ENCODE measurements at places on chromosomes 11 and 22. TPM values are rescaled to one million over a fixed set of nuclear protein-coding genes. Genes with fewer than 3 reads are reported as not detected.

PARVG gene
- 2.8 TPM for total RNA-seq

MS4A6E gene
- total RNA-seq: not detected

THY1 gene
- total RNA-seq: 0.91 TPM

FAM227A gene
- total RNA-seq: 1.0 TPM

MPPED2 gene
- 10.8 TPM for total RNA-seq

CECR2 gene
- total RNA-seq: 3.1 TPM

TRPM5 gene
- not detected for total RNA-seq

DDX25 gene
- 0.14 TPM for total RNA-seq

DNA sequence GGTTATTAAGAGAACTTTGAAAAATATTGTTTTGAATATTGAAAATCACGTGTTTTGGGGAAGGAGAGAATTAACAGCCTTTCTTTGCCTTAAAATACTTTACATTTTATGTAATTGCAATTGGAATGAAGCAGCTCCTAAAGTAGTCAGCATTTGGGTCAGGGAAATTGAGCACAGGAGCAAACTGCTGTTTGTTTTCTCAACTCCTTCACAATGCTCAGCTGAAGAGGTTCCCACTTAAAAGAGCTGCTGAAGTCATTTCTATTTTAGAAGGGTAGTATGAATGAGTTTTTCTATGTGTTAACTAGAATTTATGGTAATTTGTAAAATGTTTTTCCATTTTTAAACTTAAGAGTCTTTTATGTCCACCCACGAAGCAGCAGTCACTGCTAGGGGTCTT lies 8.1 kb upstream of the UCP2 start:
- no peak overlapping the region for H3K4me3 ChIP-seq
- no peak overlapping the region for H3K27ac ChIP-seq
- no peak for DNase-seq
- H3K27me3 ChIP-seq: no peaks in the 10 kb centered on the region

GRCh38 chr11:45082744-45083543 lies 63.5 kb upstream of the PRDM11 start:
- H3K4me1 ChIP-seq: peaks cover 46% of the 10 kb centered on the region
- no peaks in the 10 kb centered on the region for H3K36me3 ChIP-seq
- H3K27me3 ChIP-seq: peaks cover 7% of the 10 kb centered on the region
- no peak for DNase-seq

- H3K4me3 ChIP-seq: no peak overlapping the region
- H3K27me3 ChIP-seq: peaks cover 97% of the 10 kb centered on the region
- peaks cover 53% of the 10 kb centered on the region for H3K4me1 ChIP-seq
- H3K36me3 ChIP-seq: no peaks in the 10 kb centered on the region
- no peak for DNase-seq
- H3K27ac ChIP-seq: no peak overlapping the region
Measured at GRCh38 chr22:41915786-41916493, 1.1 kb upstream of the SHISA8 start.

GRCh38 chr11:10588904-10589303 lies 20.4 kb upstream of the LYVE1 start:
- H3K4me3 ChIP-seq: no peak overlapping the region
- peaks cover 22% of the 10 kb centered on the region for H3K4me1 ChIP-seq
- H3K27ac ChIP-seq: no peak overlapping the region
- DNase-seq: no peak
- no peaks in the 10 kb centered on the region for H3K27me3 ChIP-seq

DNA sequence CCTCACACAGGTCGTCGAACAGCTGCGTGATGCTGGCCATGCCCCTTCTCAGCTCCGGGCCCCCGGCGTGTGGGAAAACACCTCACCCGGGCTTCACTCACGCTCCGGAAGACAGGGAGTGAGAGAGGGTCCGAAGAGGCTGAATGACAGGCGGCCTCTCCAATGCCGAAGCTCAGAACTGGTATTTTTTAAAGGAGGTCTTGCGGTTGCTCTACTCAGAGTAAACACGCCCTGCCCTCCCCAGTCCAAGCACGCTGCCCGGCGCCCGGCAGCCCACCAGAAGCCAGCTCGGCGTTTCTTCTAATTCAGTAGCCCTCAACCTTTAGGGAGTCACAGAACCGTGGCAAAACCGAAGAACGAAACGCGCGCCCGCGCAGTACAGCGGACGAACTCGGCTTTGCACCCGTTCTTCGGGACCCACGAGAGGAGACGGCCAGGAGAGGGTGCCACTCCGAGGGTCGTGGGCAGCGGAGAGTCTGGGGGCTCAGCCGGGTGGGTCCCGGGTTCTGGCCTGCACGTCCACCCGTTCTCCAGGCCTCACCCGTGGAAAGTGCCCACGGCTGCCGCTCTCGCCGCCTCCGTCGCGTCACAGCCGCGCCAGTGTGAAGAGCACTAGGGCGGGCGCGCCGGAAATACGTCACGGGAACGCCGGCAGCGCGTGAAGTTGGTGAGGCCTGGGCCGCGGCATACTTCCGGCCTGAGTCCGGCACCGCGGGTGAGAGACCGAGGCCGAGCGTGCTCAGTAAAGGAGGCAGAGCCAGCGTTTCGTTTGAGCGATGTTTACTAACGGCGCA lies at the start of gene TUBGCP6:
Gene TUBGCP6 (minus strand): TSS at position 604 of the 794 bp plus-strand sequence. CDS start 564 bp downstream, at position 40.
- peak within 1 kb of the TSS; percentile 96 for H3K4me3 ChIP-seq
- H3K27me3 ChIP-seq: no peaks in the 10 kb centered on the region
- H3K4me1 ChIP-seq: peaks cover 70% of the 10 kb centered on the region
- H3K27ac ChIP-seq: peak within 1 kb of the TSS; percentile 95
- H3K36me3 ChIP-seq: peaks cover 26% of the 10 kb centered on the region

DNA sequence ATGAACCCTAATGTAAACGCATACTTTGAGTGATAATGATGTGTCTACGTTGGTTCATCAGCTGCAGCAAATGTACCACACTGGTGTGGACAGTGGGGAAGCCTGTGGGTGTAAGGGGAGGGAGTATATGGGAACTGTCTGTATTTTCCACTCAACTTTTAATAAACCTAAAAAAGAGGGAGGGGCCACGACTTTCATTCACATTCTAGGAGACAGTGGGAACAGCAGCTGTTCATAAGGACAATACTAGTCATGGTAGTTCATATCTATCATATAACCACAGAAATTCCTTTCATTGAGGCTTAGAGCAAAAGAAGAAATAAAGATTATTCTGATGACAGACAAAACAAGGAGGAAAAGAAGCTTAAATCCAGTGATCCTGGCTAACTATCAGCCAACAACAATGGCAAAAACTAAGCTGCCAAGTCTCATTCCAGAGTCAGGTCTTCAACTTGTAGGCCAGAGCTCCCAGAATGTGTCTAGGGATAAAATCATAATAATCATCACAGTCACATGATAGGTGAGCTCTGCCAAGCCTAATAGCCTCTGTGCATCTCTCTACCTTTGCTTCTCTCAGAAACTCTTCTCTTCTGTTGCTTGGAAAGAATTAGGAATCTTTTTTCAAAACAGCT lies 59.4 kb upstream of the CHRM4 start:
- no peak overlapping the region for H3K4me3 ChIP-seq
- H3K4me1 ChIP-seq: peaks cover 36% of the 10 kb centered on the region
- no peak overlapping the region for H3K27ac ChIP-seq
- H3K36me3 ChIP-seq: no peaks in the 10 kb centered on the region

DNA sequence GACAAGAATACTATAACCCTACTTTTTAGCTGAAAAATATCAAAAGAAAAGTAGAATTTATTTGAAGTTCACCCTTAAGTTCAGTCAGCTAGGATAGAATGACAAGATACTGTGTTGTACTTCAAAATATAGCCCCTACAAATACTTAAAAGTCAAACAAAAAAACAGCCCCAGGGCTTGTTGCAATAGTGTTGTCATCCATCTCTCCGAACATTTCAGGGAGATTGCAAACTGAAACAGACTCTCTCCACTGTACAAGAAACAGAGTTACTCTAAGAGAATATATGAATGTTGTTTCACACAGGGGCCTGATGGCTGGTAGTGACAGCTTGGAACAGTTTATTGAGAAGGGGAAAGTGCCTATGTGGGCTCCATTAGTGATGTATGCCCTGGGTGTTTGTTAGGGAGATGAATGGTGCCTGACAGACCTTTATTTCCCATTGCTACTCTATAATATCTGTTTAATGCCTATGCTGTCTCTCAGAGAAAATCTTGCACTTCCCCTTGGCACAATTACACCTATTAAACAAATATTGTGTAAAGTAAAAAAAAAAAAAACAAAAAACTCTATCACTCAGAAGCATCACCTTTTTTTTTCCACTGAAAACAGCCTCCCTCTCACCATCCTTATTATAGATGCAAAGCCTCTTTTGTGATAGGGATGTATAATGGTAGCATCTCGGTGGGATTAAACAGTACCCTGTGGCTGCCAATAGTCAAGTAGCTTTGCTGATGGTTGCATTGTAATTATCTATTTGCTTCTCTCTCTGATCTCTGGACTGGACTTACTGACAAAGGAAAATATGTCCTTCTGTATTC lies 506.3 kb upstream of the LUZP2 start:
- H3K27me3 ChIP-seq: no peaks in the 10 kb centered on the region
- H3K4me1 ChIP-seq: no peaks in the 10 kb centered on the region
- no peak for DNase-seq

DNA sequence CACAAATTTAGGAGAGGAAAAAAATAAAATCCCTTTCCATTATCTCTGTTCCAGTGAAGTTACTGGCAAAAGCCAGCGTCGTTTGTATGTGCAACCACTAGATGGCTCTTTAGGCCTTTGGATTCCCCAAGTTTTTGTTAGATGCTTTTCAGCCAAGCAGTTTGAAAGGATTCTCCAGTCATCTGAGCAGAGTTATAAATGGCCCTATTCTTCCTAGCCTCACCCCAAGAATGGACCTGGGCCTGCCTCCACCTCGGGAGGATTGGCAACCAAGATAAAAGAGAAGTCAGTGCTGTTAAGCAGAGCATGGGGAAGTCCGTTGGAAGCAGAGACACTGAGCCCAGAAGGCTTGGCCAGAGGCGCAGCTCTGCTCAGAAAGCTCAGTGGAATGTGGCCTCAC lies 15.4 kb downstream of the FAM181B start:
- peaks cover 39% of the 10 kb centered on the region for H3K27me3 ChIP-seq
- no peaks in the 10 kb centered on the region for H3K36me3 ChIP-seq
- no peak for DNase-seq
- peaks cover 10% of the 10 kb centered on the region for H3K4me1 ChIP-seq
- no peak overlapping the region for H3K4me3 ChIP-seq

DNA sequence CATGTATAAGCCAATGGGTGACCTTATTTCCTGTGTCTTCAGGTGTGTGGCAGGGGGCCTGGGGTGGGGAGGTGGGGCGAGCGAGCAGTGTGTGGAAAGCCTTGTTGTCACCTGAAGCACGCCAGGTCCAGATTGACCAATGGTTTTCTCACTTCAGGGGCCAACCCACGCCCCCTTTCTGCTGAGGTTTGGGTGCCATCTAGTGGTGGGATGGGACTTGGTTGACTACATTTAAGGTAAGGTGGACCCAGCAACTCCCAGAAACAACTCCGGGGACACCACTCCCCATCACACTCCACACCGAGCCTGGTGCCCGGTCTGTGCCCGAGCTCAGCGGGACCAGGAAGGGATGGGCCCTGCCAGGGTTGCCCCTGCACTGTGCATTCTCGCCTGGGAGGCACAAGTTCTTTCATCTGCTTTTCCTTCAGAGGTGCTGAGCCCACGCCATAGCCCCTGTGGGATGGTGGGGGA lies 40.0 kb downstream of the TPCN2 start:
- no peak overlapping the region for H3K4me3 ChIP-seq
- H3K4me1 ChIP-seq: peaks cover 40% of the 10 kb centered on the region
- peaks cover 52% of the 10 kb centered on the region for H3K36me3 ChIP-seq
- H3K27ac ChIP-seq: peak overlapping the region; percentile 74
- no peaks in the 10 kb centered on the region for H3K27me3 ChIP-seq
- peak; percentile 71 for DNase-seq

DNA sequence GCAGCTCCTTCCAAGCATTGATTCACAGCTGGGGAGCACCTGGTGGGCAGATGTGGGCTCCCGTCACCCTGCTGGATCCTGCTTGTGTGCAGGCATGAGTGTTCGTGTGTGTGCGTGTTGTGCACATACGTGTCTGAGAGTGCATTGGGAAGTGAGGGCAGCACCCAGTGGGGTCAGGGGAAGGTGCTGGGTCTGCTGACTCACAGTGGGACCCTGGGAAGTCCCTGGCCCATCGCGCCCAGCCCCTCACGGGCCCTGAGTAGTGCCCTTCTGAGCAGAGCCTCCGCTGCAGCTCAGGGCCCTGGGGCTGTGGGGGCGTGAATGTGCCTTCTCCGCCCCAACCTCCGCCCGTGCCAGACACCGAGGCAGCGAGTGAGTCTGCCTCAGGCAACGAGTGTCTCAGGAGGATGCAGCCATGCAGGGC lies 36.8 kb downstream of the WNT11 start:
- no peaks in the 10 kb centered on the region for H3K27me3 ChIP-seq
- no peaks in the 10 kb centered on the region for H3K36me3 ChIP-seq
- DNase-seq: no peak
- H3K4me3 ChIP-seq: no peak overlapping the region
- no peak overlapping the region for H3K27ac ChIP-seq

- peaks cover 84% of the 10 kb centered on the region for H3K36me3 ChIP-seq
- H3K4me1 ChIP-seq: no peaks in the 10 kb centered on the region
- no peak for DNase-seq
- H3K27ac ChIP-seq: no peak overlapping the region
- H3K27me3 ChIP-seq: no peaks in the 10 kb centered on the region
Measured at GRCh38 chr11:65532388-65533064, 7.6 kb downstream of the SCYL1 start.

- H3K4me1 ChIP-seq: no peaks in the 10 kb centered on the region
- H3K4me3 ChIP-seq: no peak overlapping the region
- no peak overlapping the region for H3K27ac ChIP-seq
- H3K36me3 ChIP-seq: no peaks in the 10 kb centered on the region
Measured at GRCh38 chr22:23083315-23084021, 13.1 kb downstream of the GNAZ start.

- no peak overlapping the region for H3K4me3 ChIP-seq
- no peaks in the 10 kb centered on the region for H3K4me1 ChIP-seq
- DNase-seq: no peak
Measured at GRCh38 chr11:78990261-78990660, 415.6 kb upstream of the NARS2 start.

DNA sequence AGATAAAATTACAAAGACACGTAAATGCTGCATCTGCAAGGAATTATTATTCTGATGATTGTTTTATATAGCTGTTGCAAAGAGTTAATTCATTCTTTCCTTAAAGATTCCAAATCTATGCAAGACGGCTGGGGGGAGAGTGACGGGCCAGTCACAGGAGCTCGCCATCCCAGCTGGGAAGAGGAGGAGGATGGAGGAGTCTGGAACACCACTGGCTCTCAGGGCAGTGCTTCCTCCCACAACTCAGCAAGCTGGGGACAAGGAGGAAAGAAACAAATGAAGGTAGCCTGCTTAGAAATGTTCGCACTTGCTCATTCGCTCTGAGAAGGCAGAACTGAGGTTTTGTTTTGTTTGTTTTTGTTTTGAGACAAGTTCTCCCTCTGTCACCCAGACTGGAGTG lies 73.0 kb upstream of the ADSL start:
- H3K4me3 ChIP-seq: no peak overlapping the region
- no peaks in the 10 kb centered on the region for H3K27me3 ChIP-seq
- peak overlapping the region; percentile 27 for H3K27ac ChIP-seq
- peaks cover 35% of the 10 kb centered on the region for H3K36me3 ChIP-seq

- H3K4me1 ChIP-seq: peaks cover 20% of the 10 kb centered on the region
- no peaks in the 10 kb centered on the region for H3K36me3 ChIP-seq
- H3K27me3 ChIP-seq: no peaks in the 10 kb centered on the region
Measured at GRCh38 chr11:103586756-103587155, 449.7 kb upstream of the DDI1 start.

DNA sequence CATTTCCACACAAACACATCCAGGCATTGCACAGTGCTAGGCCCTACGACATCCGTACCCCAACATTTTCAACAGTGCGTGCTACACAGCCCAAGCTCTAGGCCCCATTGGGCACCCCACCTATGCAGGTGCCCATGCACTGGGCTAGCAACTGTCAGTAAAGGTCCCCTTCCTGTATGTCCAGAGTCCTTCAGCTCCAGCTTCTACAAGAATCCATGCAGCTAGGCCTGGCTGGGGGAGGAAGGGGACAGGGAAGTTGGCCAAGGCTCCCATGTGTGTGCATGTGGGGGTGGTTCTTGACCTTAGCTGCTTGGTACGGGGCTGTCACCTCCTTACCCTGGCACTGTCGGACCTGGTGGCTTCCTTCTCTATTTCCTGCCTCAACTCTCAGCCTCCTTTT lies 1.3 kb downstream of the B3GAT1 start:
- DNase-seq: no peak
- H3K36me3 ChIP-seq: no peaks in the 10 kb centered on the region
- peaks cover 90% of the 10 kb centered on the region for H3K27me3 ChIP-seq
